Sciatic nerve (tissue), 2 donors: ENCODE measurements at places on chromosomes 5 and 9.

DNA sequence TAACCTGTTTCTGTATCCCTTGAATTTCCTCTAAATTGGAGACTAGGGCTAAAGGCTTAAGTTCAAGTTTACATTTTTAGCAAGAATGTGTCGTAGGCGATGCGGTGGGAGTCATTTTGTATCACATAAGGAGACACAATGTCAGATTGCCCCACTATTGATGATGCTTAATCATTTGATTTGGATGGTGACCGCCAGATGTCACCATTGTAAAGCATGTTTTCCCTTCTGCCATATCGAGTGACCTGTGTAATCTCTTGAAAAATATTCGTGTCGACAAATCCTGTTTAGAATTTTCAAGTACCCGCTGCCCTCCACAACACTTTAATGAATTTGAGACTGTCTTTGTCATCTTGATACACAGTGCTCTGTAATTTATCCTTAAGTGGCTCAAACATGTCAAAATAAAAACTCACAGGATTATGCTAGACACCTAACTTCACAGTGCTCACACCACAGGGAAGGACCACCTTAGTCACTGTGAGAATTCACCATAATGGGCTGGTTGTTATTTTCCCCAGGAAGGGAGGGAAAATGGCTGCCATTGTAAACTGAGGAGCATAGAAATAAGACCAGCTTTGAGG lies 34.5 kb upstream of the SLC46A2 start:
- no peak for DNase-seq

DNA sequence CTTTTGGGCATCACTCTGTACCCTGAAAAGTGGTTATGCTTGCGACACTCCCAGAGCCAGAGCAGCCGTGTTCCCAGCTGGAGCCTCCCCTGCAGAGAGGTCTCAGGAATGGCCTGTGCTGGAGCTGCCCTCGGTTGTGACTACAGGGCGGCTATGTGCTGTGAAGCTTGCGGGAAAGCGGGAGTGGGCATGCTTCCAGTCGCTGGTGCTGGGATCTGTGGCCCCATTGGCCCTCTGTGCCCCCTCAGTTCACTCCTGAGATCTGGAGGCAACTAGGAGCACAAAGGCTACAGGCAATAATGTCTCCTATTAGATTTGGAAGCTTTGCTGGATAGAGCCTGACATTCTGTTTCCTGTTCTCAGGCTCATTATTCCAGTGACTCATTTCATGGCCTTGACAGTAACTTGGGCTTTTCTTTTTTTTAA lies 56.9 kb downstream of the GPR107 start:
- no peak for DNase-seq

DNA sequence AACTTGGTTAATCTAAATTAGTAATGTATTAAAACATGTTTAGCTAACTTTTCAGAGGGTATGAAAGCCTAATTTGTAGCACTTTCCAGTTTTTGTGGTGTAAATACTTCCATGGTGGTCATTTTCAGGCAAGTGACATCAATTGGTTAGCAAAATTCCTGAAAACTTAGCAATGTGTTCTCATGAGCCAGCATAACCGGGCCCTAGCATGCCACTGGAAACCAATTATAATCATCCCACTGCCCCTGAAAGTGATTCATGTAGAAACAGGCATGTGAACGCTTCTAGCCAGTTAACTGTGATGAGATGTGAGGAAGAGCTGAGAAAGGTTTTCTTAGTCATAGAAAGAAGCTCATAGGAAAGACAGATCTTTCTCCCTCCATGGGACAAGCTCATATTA lies 417.2 kb downstream of the TLR4 start:
- no peak for DNase-seq

- no peak for DNase-seq
Measured at GRCh38 chr9:74642376-74642775, 145.2 kb downstream of the RORB start.

GRCh38 chr5:81044868-81045267 lies 84.7 kb downstream of the RASGRF2 start:
- DNase-seq = no peak

GRCh38 chr9:128383007-128383753 lies 12.0 kb downstream of the URM1 start:
- no peak for DNase-seq

- DNase-seq = no peak
Measured at GRCh38 chr5:170296935-170297588, 515 bp downstream of the LCP2 start.

- no peak for DNase-seq
Measured at GRCh38 chr9:35026671-35027070, 37.1 kb downstream of the DNAJB5 start.

DNA sequence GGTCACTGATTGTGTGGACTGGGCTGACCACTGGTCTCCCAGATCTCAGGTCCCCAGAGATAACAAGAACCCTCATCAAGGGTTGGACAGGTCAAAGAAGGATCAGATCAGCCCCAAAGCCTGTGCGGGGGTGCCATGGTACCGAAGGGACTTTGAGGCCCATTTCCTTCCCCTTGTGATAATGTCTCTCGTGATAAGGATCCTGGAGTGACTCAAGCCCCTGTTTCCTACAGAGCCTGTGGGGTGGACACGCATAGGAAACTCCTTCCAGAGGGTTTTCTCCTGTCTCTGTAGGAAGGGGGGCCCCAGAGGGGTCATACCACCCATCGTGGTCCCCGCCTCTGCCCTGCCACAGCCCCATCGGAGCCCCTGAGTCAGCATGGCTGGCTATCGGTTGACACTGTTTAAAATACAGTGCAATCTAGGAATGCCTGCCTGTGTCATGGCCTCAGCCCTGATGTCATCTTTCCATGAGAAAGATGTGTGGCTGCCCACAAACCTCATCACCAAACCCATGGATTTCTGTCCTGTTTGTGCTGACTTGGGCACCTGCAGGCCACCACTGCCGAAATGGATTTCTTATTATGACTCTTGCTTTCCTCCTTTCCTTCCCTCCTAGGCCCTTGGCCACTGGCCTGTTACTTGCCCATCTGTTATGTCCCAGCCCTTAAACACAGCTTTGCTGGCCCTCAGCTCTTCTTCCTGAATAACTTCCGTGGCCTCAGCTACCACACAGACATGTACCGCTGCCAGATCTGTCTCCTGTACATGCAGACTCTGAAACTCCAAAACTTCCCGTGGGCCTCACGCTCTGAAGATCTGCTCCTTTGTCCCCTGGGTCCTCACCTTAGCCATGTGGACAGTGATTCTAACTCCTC lies 2.9 kb upstream of the CSF2 start:
- no peak for DNase-seq

DNA sequence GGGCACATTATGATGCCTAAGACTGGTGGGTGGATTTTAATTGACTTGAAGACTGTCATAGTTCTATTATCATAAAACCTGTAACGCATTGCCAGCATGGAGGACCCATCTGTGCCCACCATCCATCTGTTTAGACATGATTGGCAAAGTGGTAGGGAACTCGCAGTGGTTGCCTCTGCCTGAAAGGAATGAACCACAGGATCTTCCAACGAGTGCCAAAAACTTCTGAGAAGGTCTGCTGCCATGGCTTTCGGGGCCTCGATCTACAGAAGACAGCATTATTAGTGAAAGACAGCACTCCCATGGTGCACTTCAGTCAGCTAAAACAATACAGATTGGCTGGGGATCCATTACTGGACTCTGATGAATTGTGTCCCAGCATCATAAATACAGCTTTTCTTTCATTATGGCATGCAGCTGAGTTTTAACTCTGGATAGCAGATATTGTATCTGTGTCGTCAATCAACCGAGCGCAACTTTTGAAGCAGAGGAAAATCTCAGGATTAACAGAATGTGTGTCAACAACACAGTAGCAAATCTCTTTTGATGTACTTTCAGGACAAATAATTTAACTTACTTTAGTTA lies 74.3 kb downstream of the ZDHHC21 start:
- no peak for DNase-seq

DNA sequence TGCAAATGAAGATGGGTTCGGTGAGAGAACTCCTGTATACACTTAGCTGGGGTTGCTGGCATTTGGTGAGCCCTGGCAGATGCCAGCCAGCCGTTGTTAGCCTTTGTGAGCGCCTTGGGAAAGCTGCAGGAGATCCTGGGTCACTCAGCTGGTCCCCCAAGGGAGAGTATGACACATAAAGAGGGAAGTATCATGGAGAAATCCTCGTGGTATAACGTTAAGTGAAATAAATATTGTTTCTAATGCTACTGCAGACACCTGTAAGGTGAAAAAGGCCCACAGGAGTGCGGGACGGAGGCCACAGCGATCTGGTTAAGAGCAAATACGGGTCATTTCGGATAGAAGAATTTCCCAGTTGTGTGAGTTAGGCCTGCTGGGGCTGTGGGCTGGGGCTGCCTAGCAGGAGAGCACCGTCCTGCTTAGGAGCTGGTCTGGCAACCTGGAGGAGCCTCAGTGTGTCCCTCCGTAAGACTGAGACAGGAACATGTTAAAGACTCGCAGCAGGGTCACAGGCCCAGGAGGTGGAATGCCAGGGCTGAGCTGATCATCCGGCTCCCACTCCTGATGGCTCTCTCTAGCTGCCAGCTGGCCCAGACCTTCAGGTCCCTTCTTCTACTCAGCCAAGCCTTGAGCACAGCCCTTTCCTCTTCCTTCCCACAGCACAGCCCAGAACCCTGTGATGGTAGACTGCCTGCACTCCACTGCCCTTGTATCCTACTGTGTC lies 4.9 kb downstream of the NKX2-5 start:
- DNase-seq = no peak

DNA sequence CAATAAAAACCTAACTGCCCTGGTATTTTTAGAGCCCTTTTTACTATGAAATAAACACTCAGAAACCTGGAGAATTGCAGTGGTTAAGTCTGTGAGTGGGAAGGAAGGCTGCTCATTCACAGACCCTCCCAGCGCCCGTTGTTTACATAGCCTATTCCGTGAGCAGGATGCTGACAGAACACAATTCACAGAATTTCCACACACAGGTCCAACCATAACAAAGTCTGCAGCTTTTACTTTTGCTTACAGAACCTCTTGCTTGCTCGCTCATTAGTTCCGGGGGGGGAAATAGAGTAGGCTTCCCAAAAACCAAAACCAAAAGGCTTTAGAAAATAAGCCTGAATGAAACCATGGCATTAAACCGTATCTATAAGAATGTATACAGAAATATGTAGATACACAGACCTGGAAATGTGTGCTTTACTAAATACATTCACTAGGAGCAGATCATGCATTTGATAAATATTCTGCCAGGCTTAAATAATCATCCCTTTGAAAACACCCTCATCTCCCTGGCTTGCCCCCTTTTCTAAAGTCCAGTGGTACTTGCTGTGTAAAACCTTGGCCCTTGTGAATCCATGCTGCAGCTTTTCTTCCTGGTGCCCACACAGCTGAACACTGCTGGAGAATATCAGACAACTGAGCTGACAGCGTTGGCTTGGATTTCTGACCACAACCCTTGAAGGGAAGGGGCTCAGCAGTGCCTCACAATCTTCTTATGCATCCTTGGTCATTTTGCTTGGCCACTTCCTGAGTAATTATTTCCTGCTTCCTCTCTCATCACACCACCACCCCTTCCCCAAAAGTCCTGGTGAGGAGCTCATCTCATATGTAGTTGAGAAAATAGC lies 128.0 kb downstream of the FANCC start:
- DNase-seq = no peak

- no peak for DNase-seq
Measured at GRCh38 chr9:29437526-29437925, 1864.2 kb upstream of the C9orf72 start.

- DNase-seq = no peak
Measured at GRCh38 chr9:135456436-135457104, 23.0 kb upstream of the PPP1R26 start.

GRCh38 chr5:128466554-128466953 lies 71.5 kb downstream of the FBN2 start:
- no peak for DNase-seq

DNA sequence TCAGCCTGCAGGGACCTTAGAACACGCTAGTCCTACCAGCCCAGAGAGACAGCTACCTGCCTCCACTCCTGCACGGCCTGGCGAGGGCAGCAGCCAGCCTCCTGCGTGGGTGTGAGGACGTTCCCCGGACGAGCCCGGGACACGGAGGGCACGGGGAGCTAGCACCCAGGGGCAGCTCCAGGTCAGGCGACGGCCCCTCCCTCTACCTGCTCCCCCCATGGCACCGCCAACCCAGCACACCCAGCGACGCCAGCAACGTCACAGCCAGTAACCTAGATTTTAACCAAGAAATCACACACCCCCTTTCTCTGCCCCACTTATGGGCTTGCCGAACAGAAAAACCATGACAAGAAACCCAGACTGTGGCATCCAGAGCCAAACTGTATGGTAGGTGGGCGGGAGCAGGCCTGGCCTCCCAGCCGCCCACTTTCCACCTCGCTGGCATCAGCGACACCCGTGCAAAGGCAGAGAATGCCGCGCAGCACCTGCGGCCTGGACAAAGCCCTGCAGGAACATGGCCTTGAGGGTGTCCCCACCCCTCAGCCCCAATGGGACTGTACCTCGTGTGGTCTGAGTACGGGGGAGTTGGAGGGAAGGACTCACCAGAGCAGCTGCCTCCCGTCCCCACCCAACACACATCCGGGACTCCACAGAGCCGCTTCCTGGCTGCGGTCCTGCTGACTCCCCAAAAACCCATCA lies 47.9 kb downstream of the NACC2 start:
- no peak for DNase-seq

DNA sequence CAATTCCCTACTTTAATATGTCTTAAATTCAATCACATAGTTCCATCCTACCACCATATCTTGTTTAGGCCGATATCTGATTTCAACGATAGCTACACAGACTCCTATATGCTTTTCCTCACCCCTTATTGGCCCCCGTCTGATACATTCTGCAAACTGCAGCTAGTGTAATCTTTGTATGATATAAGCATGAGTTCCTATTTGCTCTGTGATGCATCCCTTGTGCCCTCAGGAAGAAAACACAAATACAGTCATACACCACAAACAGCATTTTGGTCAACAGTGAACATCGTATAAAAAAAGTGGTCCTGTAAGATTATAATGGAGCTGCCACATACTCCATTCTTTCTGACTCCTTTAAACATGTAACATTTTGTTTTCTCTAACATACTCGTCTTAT lies 837.8 kb upstream of the CDH6 start:
- no peak for DNase-seq

DNA sequence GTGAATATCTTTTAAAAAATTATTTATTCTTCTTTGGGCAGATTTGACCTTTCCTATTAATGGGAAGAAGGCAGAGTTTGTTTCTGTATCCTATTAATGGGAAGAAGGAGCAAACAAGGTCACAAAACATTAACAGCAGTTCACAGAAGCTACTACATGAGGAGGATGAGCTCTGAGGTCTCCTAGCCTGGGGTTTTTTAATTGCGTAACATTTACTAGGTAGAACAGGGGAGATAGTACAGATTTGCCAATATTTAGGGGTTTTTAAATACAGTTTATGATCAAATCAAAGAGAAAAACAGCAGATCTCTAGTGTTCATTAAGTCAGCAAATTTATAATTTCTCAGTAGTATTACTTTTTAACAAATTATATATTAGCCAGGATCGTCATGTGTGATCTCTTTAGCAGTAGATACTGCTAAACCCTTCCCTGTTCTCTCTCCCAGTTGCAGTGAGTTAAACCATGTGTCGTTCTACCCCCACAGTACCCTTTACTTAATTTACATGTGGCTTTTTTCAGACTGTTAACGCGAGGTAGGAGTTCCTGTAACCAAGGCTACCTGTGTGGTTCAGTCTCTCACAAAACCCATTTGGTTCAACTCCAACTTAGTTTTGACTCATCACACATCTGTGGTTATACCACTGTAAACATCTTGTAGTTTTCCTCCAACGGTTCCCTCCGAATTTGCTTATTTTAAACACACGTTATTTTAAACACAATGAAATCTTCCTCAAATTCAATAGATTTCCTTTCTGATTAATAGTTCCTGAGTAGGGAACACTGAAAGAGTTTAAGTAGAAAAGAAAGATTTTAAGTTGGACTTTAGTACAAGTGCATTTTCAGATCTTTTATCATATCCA lies 13.3 kb downstream of the SLC25A46 start:
- no peak for DNase-seq

GRCh38 chr5:97276474-97277120 lies 93.5 kb upstream of the RIOK2 start:
- DNase-seq = no peak
